Inflammatory macrophage (primary cell): ENCODE measurements at places on chromosomes 3 and 15.

GRCh38 chr3:122974764-122975162 is 52.8 kb downstream of the SEMA5B start:
- DNase-seq = no peak

GRCh38 chr15:48177383-48177765 is 721 bp downstream of the MYEF2 start:
- DNase-seq = no peak

DNA sequence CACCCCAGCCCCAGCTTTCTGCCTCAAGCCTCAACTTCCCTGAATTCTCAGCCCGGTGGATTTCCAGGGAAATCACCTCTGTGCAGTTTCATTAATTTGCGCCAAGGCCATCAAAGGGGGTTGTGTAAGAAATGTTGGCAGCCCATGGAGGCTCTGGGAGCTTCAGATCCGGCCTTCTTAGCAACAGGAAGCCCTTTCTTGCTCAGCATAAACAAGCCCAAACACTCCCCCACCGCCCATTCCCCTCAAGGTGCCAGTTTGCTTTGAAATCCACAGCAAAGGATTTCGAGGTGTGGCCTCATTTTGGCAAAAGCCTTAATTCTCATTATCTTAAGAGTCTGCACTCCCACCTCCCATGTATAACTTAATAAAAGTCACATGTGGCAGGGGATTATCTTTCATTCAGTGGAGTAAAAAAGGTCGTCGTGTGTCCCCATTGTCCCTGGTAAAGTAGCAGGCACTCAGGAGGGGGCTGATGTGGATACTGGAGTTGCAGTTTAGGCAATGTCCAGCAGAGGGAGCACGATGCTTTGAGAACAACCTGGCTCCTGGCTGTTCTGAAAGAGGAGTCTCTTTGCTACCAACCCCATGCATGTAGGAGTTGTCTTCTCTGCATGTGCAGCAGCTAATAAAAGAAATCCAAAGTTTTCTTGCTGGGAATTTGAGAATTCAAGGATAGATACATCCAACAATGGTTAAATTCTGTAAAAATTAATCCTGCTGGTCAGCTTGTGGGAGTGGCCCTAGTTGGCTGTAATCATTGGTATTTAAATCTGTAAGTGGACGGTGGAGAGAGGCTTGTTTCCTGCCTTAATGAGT is 39.5 kb downstream of the EBLN2 start:
- DNase-seq = peak; percentile 82

DNA sequence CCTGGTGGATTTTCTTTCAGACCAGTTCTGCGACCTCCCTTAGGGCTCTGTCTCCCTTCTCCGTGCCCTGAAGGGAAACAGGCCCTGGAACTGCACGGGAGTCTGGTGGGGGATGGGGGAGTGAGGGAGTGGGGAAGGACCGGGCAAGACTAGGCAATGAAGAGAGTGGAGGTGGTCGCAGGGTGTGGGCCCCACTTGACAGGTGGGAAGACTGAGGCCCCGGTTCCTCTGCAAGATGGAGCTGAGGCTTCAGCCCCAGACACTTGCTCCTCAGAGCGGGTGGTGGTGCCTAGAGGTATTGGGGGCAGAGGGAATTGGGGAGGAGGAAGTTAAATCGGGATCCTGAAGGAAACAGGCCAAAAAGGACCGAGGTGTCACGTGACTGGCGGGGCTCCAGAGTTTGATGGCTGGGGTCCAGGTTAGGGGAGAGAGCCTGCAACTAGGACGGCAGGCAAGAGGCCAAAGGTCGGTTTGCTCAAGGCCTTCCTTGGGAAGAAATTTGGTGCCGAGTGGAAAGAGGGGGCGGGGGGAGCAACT is 597 bp upstream of the CAMK1 start:
- peak; percentile 27 for DNase-seq

DNA sequence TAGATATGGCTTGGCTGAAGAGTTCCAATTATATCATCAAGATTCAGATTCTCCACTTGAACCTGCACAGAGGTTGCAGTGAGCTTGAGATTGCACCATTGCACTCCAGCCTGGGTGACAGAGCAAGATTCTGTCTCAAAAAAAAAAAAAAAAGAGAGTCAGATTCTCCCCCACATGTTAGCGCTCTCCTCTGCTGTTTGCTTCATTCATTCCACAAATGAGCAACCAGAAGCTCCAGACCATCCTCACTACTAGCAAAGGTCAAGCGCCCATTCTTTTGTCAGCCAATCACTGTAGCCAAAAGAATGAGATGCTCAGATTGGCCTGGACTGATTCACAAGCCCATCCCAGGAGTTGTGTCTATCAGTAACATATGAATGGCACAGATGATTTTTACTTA is 28.4 kb upstream of the TCF12 start:
- DNase-seq = no peak

DNA sequence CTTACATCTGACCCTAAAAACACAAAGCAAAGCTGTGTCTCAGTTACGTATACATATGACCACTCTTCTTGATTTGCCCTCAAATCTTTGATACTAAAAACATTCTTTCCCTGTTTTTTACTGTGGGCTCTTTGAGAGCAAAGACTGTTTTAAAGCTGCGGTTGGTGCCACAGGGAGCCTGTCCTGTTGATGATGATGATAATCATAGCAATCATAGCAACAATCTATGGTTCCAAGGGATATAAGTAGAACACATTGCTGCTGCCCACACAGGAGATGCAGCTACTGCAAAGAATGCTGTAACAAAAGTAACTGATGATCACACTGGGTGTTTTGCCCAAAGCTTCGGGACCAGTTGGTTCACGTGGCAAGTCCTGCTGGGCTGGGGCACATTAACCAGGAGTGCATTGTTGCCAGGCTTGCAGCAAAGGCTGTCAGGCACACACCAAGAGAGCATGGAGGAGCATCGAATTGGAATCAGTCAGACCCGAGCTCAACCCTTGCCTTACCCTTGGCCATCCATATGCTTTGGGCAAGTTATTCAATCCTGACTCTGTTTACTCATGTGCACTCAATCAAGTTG is 131.4 kb upstream of the EIF1B start:
- DNase-seq = no peak

DNA sequence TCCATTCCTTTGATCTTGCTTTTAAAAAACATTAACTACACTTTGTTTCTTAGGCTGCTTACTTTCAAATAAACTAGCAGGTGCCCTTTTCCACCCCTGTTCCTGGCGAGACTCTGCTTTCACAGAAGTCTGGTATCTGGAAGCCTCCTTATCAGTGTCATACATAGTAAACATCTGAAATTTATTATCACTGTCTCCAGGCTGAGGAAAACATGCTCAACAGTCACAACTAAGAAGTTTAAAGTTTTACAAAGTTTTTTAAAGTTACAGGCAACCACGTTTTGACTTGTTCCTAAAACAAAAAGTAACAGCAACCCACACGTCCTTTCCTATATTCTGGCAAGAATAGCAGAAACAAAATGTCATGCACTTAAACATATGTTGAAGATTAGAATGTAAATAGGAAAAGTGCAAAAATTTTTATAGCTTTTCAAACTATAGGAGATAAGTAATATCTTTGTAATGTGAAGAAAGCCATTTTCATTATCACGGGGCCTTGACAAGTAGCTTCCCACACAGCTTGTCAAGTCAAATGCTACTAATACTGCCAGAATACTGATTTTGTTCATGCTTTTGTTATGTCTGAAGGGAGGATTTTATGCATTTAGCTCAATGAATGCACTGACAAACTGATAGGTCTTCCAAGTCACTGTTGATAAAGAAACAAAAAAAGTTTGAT is 275.2 kb upstream of the KCNMB2 start:
- DNase-seq = no peak

DNA sequence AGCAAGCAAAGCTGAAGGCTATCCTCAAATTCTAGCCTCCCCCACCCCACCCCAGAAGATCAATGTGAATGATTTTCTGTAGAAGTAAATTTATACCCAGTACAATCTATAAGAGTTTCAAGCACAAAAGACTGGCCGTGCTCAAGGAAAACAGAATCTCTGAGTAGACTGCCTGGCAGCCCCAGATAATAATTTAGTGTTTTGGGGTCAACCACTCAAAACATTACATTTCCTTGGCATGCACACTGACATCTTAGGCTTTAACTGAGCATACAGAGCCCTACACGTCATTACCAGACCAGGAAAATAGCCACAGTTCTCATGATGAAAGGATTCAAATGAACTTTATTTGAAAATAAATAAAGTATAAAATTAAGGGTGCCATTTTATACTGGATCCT is 376.5 kb downstream of the TBL1XR1 start:
- no peak for DNase-seq

DNA sequence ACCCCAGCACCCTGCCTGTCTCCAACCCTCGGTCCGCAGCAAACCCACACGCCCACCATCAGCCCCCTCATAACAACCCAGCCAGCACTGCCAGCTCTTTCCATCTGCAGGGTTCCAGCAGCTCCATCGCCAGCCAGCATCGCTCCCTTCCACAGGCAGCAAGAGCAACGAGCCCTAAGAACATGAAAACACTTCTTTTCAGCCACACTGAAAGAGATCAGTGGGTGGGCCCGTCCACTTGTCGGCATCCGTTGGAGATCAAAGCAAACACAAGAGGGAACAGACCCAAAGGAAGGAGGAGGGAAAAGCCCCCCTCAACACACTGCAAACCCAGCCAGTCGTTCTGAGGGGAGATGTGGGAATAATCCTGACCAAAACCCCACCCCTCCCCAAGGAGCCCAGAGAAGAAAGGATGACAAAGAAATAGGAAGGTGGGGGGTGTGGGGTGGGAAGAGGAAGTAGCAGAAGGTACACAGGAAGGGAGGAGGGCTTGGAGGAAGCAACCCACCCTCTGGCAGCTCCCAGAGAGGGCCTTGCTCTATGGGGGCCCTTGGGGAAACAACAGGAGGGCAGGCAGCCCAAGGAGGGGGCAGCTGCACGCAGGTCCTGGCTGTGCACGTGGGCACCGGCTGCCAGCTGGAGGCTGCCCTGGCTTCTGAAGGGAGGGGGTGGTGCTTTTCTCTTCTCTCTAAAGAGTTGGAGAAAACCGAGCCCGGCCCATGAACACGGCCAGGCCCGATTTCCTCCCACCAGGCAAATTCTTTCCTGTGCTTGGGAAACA is 473.6 kb upstream of the PROK2 start:
- no peak for DNase-seq

DNA sequence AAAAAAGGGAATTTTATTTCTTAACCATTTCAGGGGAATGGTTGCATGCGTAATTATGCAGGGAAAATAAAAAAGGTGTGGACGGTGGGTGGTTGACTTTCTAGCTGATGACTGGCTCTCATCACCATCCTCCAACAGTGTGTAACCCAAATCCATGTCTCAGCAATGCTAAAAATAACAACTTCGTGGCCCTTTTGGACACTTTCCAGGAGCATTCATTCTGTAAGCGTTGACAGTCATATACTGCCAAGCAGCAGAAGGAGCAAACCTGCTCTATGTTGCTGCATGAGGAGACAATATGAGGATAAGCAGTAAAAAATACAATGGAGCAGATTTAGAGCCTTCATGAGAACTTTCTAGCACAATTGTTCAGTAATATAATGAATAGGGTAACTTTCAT is 189.1 kb downstream of the ANXA2 start:
- no peak for DNase-seq

- peak; percentile 34 for DNase-seq
These were observed 17.9 kb upstream of the CDCP1 start for GRCh38 chr3:45164056-45164455.

DNA sequence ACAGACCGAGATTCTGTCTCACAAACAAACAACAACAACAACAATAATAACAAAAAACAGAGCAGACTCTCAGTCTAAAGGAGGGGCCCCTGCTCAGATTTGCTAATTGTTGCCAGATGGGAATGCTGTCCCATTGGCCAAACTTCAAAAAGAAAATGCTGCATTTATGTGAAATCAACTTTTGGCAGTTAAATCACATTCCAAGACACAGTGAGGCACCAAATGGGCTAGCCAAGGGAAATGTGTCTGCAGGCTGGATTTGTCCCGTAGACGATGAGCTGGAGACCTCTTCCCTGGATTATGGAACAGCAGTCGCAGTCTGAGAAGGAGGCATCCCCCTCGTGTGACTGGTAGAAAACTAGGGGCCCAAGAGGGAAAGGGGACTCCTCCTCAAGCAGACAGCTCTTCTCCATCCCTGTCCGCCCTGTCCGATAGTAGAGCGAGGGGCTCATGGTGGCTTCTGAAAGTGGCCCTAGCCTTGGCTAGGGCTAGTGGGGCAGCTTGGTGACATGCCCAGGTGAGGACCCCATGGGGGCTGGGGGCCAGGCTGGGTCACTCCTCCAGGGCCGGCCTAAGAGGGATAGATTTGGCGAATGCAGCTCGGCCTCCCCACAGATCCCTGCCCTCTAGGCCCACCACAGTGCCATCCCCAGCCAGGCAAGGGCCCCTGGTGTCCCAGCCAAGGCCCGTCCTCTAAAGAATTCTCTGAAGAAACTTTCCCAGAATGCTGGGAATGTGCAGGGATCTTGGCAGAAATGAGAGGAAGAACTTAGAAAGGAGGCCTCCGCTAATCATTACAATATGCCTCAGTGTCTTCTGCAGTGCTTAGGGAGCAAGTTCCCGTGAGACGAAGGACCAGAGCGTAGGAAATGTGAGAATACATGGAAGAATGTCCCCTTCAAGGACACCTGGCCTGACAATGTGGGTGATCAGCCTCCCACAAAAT is 2.0 kb downstream of the SLC22A14 start:
- no peak for DNase-seq

- DNase-seq = no peak
These were observed 107.9 kb downstream of the MEIS2 start for GRCh38 chr15:36992454-36992853.

- DNase-seq = no peak
These were observed 29.4 kb downstream of the NR2F2 start for GRCh38 chr15:96359616-96360521.
